Ovary (tissue), 10 donors: ENCODE measurements at places on chromosomes 7 and 10.

GRCh38 chr10:129465796-129466702 lies 992 bp upstream of the MGMT start:
- no peak for DNase-seq

DNA sequence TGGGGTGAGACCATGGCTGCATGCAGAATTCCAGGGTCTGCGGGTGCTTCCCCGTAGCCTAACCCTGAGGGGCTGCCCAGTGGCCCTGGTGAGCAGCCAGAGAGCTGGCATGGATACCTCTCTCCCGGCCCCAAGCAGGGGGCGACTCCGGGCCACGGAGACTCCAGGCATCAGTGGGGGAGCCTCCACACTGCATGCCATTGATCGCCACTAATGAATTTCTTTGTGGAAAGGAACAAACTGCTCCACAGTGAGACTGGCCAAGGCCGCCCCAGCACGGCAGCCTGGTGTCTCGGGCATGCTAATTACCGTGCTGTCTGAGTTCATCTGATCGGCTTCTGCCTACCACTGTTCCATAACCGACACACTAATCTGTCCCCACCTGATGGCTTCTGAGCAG lies 184.4 kb downstream of the GRID1 start:
- no peak for DNase-seq

DNA sequence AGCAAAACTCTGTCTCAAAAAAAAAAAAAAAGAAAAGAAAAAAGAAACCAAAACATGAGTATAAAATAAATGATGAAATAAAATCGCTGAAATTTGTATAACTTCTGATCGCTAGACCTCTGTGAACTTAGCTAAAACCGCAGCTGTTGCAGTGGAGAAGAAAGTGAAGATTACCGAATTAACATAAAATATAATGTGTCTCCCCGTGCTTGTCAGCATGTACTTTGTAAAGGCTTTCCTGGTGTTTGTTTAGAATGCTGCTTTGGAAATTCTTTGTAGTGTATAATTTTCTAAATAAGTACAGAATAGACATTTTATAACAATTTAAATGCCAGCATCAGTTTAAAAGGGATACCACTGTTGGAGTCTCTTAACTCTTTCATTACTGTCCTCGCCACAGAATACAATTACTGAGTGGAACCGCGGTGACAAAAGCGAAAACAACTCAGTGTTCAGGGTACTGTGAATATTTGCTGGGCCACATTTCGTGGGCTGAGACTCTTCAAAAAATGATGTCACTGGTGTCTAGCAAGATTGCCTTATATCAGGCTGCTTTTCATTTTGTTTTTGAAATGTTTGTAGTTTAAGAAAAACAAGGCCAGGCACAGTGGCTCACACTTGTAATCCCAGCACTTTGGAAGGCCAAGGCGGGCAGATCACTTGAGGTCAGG lies 167.7 kb downstream of the NSUN6 start:
- no peak for DNase-seq

- no peak for DNase-seq
Measured at GRCh38 chr10:9745158-9745557, 1272.5 kb upstream of the CELF2 start.

GRCh38 chr10:129784891-129785290 lies 179.2 kb downstream of the EBF3 start:
- DNase-seq, result no peak

- DNase-seq, result no peak
Measured at GRCh38 chr10:80041162-80041561, 37.3 kb upstream of the TMEM254 start.

- no peak for DNase-seq
Measured at GRCh38 chr7:133202942-133203341, 49.9 kb upstream of the EXOC4 start.
